ENCODE measurements at places on chromosomes 6 and 20.

GRCh38 chr20:17824676-17825251, 125.0 kb downstream of the BANF2 start:
- no peak for DNase-seq

- DNase-seq: no peak
Observed at GRCh38 chr20:1632178-1632577, 12.4 kb upstream of the SIRPB1 start.

- DNase-seq: no peak
Observed at GRCh38 chr20:47768016-47768824, 17.1 kb downstream of the SULF2 start.

- no peak for DNase-seq
Observed at GRCh38 chr6:158086054-158086503, 82.0 kb downstream of the SERAC1 start.

DNA sequence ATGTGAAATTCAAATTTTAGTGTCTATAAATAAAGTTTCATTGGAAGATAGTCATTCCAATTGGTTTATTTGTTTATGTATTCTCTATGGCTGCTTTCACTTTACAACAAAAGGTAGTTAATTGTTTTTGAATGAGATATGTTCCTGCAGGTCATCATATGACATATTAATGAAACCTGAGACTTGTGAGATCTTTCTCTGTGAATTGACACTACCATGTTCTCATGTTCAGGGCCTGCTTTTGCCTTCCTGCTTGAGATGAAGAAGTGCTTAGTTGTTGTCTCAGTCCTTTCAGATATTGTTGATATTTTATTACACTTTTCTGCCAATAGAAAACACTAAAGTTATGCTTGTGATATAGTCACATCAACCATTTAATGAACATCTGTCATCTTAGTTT, 132.5 kb downstream of the UTRN start:
- DNase-seq: no peak

- DNase-seq: peak; percentile 67
Observed at GRCh38 chr20:35091816-35092523, 637 bp downstream of the TRPC4AP start.

GRCh38 chr6:126188279-126188909, 151.5 kb upstream of the CENPW start:
- DNase-seq: peak; percentile 89

- DNase-seq: no peak
Observed at GRCh38 chr20:11429168-11429567, 488.5 kb upstream of the BTBD3 start.

GRCh38 chr6:123105561-123105960, 109.5 kb downstream of the CLVS2 start:
- no peak for DNase-seq

- DNase-seq: peak; percentile 61
Observed at GRCh38 chr6:82396964-82397751, 33.5 kb downstream of the TPBG start.

GRCh38 chr6:30781395-30781742, 37.0 kb upstream of the IER3 start:
- no peak for DNase-seq

DNA sequence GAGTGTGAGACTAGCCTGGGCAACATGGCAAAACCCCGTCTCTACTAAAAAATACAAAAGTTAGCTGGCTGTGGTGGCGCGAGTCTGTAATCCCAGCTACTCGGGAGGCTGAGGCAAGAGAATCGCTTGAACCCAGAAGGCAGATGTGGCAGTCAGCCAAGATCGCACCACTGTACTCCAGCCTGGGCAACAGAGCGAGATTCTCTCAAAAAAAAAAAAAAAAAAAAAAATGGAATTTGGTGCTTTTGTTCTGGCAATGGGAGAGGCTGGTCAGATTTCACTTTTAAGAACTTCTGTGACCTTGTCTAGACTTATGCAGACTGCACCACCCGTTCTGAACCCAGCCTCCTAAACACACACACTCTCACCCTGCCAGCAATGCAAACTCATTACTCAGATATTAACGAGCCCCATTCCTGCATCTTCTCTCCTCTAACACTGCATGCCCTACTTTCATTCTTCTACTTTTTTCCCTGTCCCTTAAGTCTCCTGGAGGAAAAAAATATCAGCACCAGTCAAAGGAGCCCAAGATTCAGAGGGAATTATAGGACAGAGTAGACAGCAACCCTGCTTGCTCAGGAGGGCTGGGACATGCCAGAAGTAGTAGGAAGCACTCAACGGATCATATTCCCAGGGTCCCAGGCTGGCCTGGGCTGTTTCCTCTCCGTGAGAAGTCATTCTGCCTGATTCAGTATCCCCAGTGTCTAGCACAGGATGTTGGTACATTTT, 4.4 kb downstream of the MOCS1 start:
- DNase-seq: peak; percentile 54

- no peak for DNase-seq
Observed at GRCh38 chr6:90212274-90212673, 84.4 kb downstream of the BACH2 start.

DNA sequence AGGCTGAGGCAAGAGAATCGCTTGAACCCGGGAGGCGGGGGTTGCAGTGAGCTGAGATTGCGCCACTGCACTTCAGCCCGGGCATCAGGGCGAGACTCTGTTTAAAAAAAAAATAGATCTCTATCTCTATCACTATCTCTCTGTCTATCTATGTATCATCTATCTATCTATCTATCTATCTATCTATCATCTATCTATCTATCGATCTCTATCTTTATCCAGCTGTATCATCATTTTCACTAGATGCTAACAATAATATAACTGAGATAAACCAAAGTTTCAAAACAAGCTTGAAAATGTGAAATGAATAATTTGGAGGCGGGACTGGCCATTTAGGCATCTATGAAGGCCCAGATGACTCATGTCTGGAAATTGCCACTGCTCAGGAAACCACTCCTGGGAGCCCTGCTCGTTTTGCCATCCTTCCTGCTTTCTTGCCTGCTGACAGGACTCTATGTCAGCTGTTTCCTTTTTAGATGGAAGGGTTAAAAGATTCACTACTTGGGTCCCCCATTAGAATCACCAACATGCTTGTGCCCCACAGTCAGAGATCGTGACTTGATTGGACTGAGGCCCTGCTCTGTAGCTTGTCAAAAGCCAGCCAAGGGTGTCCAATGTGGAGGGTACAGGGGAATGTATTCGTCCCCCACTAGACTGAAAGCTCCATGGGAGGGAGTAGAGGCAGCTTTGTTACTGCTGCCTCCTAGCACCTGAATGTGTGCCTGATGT, 61.7 kb downstream of the UTRN start:
- peak; percentile 67 for DNase-seq

GRCh38 chr6:121615493-121615892, 180.0 kb downstream of the GJA1 start:
- DNase-seq: no peak

GRCh38 chr6:125294925-125295324, 6.8 kb downstream of the HDDC2 start:
- DNase-seq: no peak

DNA sequence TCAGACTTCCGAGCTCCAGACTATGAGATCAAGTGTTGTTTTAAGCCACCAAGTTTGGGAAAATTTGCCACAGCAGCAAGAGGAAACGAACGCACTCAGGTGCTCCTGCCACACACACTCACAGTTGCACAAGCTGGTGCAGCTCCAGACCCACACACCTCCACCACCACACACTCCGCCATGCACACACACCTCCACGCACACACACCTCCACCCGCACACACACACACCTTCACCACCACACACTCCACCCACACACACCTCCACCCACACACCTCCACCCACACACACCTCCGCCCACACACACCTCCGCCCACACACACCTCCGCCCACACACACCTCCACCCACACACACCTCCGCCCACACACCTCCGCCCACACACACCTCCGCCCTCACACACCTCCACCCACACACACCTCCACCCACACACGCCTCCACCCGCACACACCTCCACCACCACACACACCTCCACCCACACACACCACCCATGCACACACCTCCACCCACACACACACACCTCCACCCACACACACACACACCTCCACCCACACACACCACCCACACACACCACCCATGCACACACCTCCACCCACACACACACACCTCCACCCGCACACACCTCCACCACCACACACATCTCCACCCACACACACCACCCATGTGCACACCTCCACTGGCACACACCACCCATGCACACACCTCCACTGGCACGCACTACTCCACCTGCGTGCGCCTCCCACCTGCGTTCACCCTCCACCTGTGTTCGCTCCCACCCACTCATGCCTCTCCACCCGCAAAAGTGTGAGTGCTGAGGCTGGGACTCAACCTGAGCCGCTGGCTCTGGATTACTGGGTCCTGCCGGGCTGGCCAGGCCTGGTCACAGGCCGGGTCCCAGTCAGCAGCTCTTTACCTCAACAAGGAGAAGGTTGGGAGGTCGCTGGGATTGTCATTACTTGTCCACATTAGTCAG, 175.6 kb downstream of the BMP7 start:
- no peak for DNase-seq

GRCh38 chr20:41136680-41137613, at the start of gene PLCG1:
Gene PLCG1, plus strand, starts transcription at chr20:41137543. Its CDS starts 99 bp downstream, at chr20:41137642.
- DNase-seq: peak; percentile 93
